ENCODE measurements at places on chromosomes 2 and 18. TPM values are rescaled to one million over a fixed set of nuclear protein-coding genes. Genes with fewer than 3 reads are reported as not detected.

Gene OR6B2
- total RNA-seq = not detected

Gene PNKD
- 33.6 TPM for total RNA-seq

Gene EMILIN1
- total RNA-seq = 0.86 TPM

Gene ITPRID2
- 58.4 TPM for total RNA-seq

Gene HOXD10
- not detected for total RNA-seq

Gene EFHD1
- 5.1 TPM for total RNA-seq

Gene HOXD12
- not detected for total RNA-seq

Gene TMSB10
- 1,535 TPM for total RNA-seq

Gene REG3G
- total RNA-seq = not detected

Gene SLC9A4
- total RNA-seq = not detected

Gene STPG4
- 0.47 TPM for total RNA-seq

Gene GPR45
- not detected for total RNA-seq

Gene FOXI3
- not detected for total RNA-seq

Gene CD8B
- total RNA-seq = 456 TPM

Gene SERPINB8
- 20.1 TPM for total RNA-seq

Gene ARMC9
- 1.7 TPM for total RNA-seq

Gene CAD
- 59.7 TPM for total RNA-seq

Gene PSTPIP2
- 6.6 TPM for total RNA-seq

Gene TFPI
- total RNA-seq = not detected

Gene STARD6
- total RNA-seq = not detected

Gene UGT1A3
- total RNA-seq = not detected

Gene CABLES1
- 0.99 TPM for total RNA-seq

Gene G6PC2
- total RNA-seq = not detected

Gene PCARE
- not detected for total RNA-seq

All from naive thymus-derived CD8-positive, alpha-beta T cell (primary cell).